ENCODE measurements at places on chromosomes 4 and X. TPM values are rescaled to one million over a fixed set of nuclear protein-coding genes. Genes with fewer than 3 reads are reported as not detected.

DNA sequence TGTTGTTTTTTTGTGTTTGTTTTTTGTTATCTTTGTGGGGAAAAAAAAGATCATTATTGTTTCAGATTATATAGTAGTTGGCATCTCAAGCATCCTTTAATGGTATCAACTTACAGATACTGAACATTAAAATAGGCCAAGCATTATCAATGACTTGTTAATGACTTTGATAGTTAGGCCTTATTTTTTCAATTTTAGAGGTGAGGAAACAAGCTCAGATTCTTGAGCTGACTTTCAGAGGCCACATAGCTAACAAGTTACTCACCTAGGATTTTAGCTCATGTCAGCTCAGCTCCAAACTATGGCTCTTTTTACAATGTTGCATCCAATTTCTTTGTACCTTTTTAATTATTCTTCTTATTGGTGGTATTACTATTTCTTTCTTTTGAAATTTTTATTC is 471 bp upstream of the PLAC8 start:
- no peak overlapping the region for H3K4me3 ChIP-seq
- H3K27ac ChIP-seq: peak overlapping the region; percentile 90
- peaks cover 4% of the 10 kb centered on the region for H3K4me1 ChIP-seq

DNA sequence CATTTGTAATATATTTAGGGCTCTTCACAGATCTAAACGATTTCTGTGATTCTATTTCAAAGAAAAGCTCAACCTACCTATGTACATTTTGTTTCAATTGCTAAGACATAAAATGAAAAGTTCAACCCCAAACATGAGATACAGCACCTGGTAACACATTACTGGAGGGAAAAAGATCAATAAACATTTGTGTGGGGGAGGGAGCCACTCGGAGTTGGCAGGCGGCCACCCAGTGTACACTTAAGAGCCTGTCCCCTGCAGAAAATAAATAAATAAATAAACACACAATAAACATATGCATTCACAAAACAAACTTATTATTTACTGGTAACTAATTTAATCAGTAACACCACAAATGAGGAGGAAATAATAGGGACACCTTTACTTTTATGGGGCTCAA is 19.3 kb downstream of the PRSS48 start:
- no peak overlapping the region for H3K4me3 ChIP-seq
- H3K27me3 ChIP-seq: no peaks in the 10 kb centered on the region
- no peak overlapping the region for H3K27ac ChIP-seq
- no peaks in the 10 kb centered on the region for H3K36me3 ChIP-seq

DNA sequence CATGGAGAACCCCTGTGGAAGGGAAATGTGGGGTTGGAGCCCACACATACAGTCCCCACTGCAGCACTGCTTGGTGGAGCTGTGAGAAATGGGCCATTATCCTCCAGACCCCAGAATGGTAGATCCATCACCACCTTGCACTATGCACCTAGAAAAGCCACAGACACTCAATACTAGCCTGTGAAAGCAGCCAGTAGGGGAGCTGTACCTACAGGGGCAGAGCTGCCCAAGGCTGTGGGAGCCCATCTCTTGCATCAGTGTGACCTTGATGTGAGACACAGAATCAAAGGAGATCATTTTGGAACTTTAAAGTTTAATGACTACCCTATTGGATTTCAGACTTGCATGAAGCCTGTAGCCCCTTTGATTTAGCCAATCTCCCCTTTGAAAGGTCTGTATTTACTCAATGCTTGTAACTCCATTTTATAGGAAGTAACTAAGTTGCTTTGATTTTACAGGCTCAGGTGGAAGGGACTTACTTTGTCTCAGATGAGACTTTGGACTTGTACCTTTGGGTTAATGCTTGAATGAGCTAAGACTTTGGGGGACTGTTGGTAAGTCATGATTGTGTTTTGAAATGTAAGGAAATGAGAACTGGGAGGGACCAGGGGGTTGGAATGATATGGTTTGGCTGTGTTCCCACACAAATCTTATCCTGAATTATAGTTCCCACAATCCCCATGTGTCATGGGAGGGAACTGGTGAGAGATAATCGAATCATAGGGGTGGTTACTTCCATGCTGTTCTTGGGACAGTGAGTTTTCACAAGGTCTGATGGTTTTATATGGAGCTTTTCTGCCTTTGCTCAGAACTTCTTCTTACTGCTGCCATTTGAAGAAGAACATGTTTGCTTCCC is 352.6 kb downstream of the INPP4B start:
- no peak for DNase-seq
- no peak overlapping the region for H3K27ac ChIP-seq
- no peaks in the 10 kb centered on the region for H3K4me1 ChIP-seq
- H3K36me3 ChIP-seq: no peaks in the 10 kb centered on the region
- H3K4me3 ChIP-seq: no peak overlapping the region
- H3K27me3 ChIP-seq: no peaks in the 10 kb centered on the region

- no peak overlapping the region for H3K4me3 ChIP-seq
These were observed 841.0 kb downstream of the STIM2 start for GRCh38 chr4:27701606-27702005.

DNA sequence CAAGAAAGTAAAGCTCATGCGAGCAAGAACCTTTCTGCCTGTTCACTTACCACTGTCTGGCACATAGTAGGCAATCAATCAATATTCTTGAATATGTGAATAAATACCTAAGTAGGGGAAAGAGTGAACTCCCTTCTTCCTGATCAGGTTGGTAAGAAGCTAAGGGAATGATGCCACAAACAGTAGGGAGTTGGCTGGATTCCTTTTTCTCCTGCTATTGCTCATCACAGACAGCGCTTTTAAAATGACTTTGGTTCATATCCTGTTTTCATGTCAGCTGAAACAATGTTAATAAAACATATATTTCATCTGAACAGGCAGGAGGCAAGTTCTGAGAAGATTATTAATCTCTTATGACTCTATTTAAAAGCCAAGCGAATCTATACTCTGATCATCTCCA is 99.2 kb downstream of the NSUN7 start:
- DNase-seq: no peak
- H3K27ac ChIP-seq: no peak overlapping the region
- H3K27me3 ChIP-seq: no peaks in the 10 kb centered on the region
- H3K4me3 ChIP-seq: no peak overlapping the region

- no peaks in the 10 kb centered on the region for H3K36me3 ChIP-seq
- no peaks in the 10 kb centered on the region for H3K4me1 ChIP-seq
- H3K27me3 ChIP-seq: no peaks in the 10 kb centered on the region
- H3K4me3 ChIP-seq: no peak overlapping the region
- no peak for DNase-seq
These were observed 270.3 kb upstream of the HS3ST1 start for GRCh38 chr4:11698846-11699590.

Gene CLDN22
- not detected for total RNA-seq

DNA sequence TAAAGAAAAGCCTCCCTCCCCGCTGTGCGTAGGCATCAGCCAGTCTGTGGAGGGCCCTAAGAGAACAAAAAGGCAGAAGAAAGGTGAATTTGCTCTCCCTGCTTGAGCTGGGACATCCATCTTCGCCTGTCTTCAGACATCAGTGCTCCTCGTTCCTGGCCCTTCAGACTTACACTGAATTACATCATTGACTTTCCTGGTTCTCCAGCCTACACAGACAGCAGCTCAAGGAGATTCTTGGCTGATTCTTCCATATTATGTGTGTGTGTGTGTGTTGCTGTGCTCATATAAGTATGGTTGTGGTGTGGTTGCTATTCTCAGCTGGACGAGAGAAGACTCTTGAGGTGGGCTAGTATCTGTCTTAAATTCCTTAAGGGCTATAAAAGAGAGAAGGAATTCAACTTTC is 35.5 kb upstream of the CD99L2 start:
- no peak overlapping the region for H3K27ac ChIP-seq
- no peaks in the 10 kb centered on the region for H3K36me3 ChIP-seq
- H3K27me3 ChIP-seq: no peaks in the 10 kb centered on the region
- no peaks in the 10 kb centered on the region for H3K4me1 ChIP-seq
- DNase-seq: no peak

Gene MAMLD1
- 0.93 TPM for total RNA-seq

Gene S100G
- total RNA-seq: not detected

DNA sequence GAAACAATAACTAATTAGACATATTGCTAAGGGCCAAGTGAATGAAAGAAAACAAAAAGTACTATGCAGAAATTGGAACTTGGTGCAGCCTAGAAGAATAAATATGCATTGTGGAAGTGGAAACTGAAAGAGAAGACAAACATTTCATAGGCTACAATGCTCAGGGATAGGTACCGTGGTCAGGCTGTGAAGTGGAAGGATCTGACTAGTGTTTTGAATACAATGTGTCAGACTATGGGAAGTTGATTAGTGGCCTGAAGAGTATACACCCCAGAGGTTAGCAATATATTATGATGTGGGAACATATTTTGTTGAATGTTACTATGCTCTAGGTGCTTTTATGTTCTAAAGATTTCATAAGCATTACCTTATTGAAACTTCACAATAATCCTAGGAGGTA is 36.8 kb downstream of the GPRIN3 start:
- no peaks in the 10 kb centered on the region for H3K36me3 ChIP-seq
- H3K27ac ChIP-seq: no peak overlapping the region
- H3K4me3 ChIP-seq: no peak overlapping the region
- H3K27me3 ChIP-seq: no peaks in the 10 kb centered on the region
- DNase-seq: no peak
- H3K4me1 ChIP-seq: no peaks in the 10 kb centered on the region

DNA sequence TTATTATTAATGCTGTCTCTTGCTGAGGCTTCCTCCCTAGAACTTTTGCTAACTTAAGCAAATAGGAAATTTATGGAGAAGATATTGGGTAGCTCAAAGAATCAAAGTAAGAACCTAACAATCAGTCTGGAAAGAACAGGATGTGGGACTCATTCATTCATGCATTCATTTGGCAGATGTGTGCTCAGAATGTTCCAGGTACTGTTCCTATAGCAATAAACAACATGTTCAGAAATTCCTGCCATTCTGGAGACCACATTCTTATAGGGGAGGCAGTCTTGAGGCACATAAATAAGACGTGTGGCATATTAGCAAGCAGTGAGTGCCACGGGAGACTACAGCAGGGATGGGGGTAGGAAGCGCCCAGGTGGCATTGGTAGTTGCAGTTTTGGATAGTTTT is 5.0 kb downstream of the GRK4 start:
- no peak for DNase-seq
- no peak overlapping the region for H3K27ac ChIP-seq
- no peaks in the 10 kb centered on the region for H3K27me3 ChIP-seq
- no peak overlapping the region for H3K4me3 ChIP-seq

GRCh38 chr4:100113096-100113495 is 77.2 kb downstream of the DDIT4L start:
- no peaks in the 10 kb centered on the region for H3K36me3 ChIP-seq
- no peak for DNase-seq
- H3K4me1 ChIP-seq: no peaks in the 10 kb centered on the region
- no peak overlapping the region for H3K27ac ChIP-seq
- no peak overlapping the region for H3K4me3 ChIP-seq
- H3K27me3 ChIP-seq: no peaks in the 10 kb centered on the region

Gene UGT8
- 42.8 TPM for total RNA-seq

Data from colonic mucosa (tissue), 4 donors.